Spinal cord (tissue), 10 donors: ENCODE measurements at places on chromosomes 7 and 10.

GRCh38 chr7:157312941-157313340 lies 23.9 kb upstream of the DNAJB6 start:
- DNase-seq = no peak

GRCh38 chr7:26709210-26709990 lies 155.0 kb downstream of the SKAP2 start:
- no peak for DNase-seq

GRCh38 chr7:36391436-36392198 lies 2.0 kb downstream of the ANLN start:
- DNase-seq = no peak

DNA sequence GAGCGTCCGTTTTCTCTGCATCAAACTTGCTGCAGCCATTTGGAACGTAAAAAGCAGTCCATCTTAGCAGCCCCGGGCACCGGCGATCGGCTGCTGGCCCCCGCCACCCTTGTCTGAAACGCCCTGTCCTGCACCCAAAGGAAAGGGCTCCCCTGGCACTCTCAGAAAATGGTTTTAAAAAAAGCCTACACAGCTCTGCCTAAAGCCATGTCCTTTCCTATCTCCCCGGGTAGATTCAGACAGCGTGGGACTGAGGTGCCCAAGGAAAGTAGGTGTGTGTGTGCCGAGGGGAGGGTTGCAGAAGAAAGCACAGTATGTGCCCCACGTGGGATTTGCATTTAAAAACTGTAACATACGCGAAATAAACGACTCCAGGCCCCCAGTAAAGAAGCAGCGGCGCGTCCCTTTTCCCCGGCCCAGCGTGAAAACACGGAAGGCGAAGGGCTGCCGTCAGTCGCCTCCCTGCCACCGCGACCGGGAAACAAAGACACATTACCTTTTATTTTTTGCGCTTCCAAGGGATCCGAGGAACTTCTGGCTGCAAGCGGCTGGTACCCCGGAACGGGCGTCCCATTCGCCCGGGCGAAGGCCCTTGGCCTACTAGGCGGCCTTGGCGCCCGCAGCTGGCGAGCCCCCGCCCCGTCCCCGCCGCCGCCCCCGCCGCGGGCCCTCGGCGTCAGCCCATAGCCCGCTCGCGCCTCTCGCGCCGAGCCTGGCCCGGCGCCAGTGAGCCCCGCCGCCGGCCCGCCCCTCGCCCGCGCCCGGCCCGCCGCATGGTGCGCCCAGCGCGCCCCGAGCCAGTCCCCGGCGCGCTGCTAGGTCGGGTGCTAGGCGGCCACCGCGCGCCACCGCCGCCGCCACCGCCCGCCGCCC lies 304.6 kb downstream of the PRPF18 start:
- no peak for DNase-seq

DNA sequence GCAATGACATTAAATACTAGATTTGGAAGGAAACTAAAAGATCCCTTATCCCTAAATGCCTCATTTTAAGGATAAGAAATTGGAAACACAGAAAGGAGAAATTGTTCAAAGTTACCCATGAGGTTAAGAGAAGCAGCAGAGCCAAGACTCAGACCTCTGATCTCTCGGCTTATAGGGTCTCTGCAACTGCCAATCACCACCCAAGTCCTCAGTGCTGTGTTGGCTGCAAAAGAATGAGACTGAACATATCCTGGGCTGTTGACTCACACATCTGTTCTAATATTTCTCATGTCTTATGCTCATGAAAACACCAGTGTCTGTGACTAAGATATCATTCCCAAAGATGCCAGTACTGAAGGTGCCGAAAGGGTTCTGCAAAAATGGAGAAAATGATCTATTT lies 153.3 kb downstream of the XPNPEP1 start:
- no peak for DNase-seq

GRCh38 chr7:25427721-25428120 lies 199.4 kb upstream of the NPVF start:
- no peak for DNase-seq

GRCh38 chr7:143385891-143386781 lies 5.0 kb downstream of the ZYX start:
- DNase-seq = no peak

DNA sequence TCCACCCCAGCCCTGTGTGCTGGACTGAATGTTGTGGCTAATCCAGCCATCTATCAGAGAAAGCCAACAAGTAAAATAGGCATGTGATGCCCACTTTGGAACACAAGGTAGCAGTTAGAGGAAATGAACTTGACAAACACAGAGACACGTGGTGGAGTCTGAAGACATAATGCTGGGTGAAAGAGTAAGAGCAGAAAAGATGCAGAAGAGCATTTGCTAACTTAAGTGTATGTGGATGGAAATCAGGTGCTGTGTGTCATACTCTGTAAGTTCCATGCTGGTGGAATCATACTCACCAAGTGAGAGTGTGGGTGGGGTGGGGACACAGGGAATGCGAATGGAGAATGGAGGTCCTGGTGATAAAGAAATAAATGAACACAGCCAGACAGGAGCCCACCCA lies 22.8 kb downstream of the WDFY4 start:
- DNase-seq = no peak
